ENCODE measurements at places on chromosomes 13 and 19.

- DNase-seq: no peak
Observed at GRCh38 chr19:1377176-1377964, 6.3 kb upstream of the NDUFS7 start.

- no peak for DNase-seq
Observed at GRCh38 chr13:29301027-29301426, 294.5 kb downstream of the SLC7A1 start.

- DNase-seq: no peak
Observed at GRCh38 chr19:39520541-39521484, 5.9 kb downstream of the SELENOV start.

DNA sequence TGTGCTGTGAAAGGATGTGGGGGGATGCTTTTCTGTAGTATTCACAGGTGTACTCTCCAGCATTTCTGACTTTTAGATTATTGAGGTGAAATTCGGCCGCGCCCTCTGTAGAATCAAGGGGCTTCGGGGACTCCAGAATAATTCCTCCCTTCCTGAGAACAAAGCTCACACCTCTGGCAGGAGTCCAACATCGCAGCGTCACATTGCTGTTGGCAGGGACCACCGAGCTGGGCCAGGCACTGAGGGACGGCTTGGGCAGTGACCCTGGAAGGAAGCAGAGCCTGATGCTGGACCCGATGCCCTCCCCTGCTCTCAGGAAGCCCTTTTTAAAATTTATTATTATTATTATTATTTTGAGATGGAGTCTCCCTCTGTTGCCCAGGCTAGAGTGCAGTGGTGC is 6.3 kb downstream of the TARM1 start:
- no peak for DNase-seq

- no peak for DNase-seq
Observed at GRCh38 chr19:19488875-19489690, 26.3 kb downstream of the TSSK6 start.

- DNase-seq: no peak
Observed at GRCh38 chr13:114111577-114111976, 20.8 kb downstream of the RASA3 start.

Measured in NCI-H2107 (cell line).